ENCODE measurements at places on chromosomes 13 and 19.

DNA sequence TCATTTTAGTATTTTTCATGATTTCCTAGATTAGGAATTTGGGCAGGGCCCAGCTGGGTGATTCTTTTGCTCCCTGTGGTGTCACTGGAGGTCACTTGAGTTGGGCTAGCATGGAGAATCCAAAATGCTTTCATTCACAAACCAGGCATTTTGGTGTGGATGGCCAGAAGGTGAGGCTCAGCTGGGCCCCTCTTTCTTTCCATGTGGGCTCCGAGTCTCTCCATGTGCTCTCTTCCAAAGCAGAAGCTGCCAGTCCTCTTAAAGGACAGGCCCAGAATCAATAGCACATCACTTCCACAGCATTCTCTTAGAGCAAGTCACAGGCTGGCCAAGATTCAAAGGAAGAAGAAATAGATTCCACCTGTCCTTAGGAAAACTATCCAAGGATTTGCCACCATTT is 21.8 kb upstream of the IGLON5 start:
- DNase-seq = no peak

DNA sequence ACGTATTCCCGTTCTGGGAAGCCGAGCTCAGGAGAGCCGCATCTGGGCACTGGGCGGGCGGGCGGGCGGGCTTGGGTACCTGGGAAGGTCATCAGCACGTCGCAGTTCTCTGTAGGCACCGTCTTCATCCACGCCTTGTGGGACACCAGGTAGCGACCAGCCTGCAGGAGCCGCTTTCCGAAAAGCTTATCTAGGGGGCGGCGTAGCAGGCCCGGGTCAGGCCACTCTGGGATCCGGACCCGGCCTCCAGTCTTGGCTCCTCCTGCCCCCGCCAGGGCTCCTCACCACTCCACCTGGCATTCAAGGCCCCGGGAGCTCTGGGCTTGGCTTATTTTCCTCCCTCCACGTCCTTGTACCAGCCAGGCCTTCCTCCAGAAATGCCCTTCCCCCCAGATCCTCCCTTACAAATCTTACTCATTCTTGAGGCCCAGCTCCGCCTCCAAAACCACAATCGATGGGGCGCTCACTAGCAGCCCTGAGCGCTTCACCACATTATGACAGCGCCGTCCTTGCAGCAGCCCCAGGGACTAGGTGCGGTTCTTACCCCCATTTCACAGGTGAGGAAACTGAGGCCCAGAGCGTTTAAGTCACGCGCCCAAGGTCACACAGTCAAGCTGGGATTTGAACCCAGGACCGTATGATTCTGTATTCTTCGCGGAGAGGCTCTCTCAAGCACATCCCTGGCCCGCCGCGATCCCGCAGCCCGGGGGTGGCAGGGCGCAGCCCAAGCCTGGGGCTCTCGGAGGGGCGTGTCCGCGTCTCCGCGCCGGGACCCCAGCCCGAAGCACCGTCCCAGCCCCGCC is 843 bp downstream of the ANO8 start:
- DNase-seq = no peak

GRCh38 chr13:30722361-30722760 is 13.0 kb upstream of the ALOX5AP start:
- DNase-seq = no peak

DNA sequence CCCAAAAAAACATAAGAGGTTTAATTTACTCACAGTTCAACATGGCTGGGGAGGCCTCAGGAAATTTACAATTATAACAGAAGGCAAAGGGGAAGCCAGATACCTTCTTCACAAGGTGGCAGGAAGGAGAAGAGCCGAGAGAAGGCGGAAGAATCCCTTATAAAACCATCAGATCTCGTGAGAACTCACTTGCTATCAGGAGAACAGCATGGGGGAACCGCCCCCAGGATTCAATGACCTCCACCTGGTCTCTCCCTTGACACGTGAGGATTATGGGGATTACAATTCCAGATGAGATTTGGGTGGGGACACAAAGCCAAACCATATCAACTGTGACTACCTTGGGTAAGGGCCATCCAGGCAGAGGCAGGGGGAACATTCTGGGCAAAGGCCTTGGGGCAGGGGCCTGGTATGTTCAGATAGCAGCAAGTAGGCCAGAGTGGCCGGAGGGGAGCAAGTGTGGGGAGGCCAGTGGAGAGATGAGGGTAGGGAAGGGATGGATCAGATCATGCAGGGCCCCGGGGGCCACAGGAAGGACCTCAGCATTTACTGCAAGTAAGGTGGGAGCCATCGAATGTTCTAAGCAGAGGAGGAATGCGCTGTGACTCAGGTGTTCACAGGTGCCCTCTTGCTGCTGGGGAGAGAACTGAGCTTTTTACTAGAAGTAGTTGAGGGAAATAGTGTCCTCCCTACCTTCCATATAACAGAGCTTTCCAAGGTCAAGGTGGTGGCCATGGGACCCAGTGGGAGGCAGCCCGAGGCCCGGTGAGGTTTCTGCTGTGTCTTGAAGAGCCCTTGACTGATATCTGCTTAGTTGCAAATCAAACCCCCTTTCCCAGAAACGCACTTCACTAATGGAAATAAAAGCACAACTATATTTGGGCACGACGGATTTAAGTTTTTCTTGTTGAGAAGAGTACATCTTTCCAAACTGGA is 18.0 kb downstream of the RAB3D start:
- DNase-seq = no peak

- no peak for DNase-seq
Observed at GRCh38 chr19:13526552-13526951, 20.3 kb upstream of the CACNA1A start.

GRCh38 chr13:75073786-75074185 is 408.2 kb downstream of the TBC1D4 start:
- DNase-seq = no peak

DNA sequence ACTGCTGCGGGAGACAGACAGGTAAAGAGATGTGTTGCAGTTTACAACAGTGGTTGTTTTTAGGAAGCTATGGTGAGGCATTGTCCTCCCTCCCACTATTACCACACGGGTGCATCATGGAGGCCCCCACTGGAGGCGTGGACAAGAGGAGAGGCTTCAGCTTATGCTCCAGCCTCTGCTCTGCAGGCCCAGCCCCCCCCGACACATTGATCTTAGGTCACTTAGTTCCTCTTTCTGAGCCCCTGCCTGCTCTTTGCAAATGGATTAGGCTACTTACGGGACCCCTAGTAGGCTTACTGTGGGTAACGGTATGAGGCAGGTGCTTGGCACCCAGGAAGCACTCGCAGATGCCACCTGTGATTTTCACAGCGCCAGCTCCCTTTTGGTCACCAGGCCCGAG is 123.9 kb downstream of the SLC7A1 start:
- DNase-seq = no peak

DNA sequence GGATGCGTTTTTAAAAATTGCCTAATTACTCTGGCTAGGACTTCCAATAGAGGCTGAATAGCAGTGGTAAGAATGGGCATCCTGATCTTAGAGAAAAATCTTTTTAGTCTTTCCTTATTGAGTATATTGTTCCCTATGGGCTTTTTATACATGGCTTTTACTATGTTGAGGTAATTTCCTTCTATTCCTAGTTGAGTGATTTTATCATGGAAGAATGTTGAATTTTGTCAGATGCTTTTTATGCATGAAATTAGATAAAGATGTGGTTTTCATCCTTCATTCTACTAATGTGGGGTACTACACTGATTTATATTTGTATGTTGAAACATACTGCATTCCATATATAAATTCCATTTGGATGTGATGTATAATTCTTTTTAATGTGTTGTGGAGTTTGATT is 2673.8 kb downstream of the PCDH9 start:
- DNase-seq = no peak

GRCh38 chr13:37618554-37618953 is 20.0 kb upstream of the POSTN start:
- DNase-seq = no peak

- no peak for DNase-seq
Observed at GRCh38 chr13:95228130-95228529, 73.1 kb downstream of the ABCC4 start.

DNA sequence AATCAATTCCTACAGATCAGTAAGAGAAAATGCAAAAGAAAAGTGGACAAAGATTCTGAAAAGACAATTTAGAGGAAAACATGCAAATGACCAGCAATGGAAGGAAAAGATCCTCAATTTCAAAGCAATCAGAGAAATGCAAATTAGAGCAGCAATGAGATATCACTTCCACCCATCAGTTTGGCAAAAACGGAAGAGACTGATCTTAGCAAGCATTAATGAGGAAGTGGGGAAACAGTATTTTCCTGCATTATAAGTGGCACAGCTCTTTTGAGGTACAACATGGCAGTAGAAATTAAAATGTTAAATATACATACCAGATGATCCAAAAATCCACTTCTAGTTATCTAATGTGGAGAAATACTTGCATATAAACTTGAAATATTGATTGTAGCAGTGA is 69.1 kb upstream of the SLC7A1 start:
- no peak for DNase-seq

DNA sequence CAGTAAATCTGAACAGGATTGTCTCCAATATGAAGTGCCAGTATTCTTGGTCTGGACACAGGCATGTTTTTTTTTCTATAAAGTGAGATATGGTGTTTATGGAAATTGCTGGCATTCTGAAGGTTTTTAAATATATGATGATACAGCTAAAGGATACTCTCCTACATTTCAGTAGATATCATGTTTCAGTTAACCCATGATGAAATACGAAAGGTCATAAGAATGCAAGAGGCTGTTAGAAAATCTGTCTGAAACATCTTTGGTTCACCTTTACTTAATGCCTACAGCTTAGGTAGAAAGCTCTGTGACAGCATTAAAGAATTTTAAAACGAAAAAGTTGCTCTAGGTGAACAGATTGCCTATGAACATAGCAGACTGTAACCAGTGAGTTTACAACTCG is 9.1 kb downstream of the FRY start:
- no peak for DNase-seq

GRCh38 chr19:33653684-33654083 is 31.9 kb downstream of the CHST8 start:
- DNase-seq = no peak

GRCh38 chr19:34323433-34324204 is 41.4 kb upstream of the GPI start:
- DNase-seq = no peak

DNA sequence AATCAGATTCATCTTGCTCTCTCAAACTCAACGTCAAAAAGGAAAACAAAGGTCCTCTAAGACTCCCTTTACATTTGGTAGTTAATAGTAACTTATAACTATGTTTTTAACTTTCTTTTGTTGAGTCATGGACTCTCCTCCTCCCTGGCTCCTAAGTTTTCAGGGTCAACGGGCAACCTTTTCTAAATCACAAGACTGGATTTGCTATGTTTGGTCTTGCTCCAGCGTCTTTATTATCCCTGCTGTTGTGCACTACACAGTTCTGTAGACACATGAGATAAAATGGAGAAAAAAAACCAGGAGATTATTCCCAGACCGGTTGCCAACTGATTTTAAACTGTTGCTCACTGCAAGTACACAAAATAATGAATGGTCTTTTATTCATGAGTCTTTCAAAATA is 1.9 kb upstream of the ITM2B start:
- DNase-seq = no peak

DNA sequence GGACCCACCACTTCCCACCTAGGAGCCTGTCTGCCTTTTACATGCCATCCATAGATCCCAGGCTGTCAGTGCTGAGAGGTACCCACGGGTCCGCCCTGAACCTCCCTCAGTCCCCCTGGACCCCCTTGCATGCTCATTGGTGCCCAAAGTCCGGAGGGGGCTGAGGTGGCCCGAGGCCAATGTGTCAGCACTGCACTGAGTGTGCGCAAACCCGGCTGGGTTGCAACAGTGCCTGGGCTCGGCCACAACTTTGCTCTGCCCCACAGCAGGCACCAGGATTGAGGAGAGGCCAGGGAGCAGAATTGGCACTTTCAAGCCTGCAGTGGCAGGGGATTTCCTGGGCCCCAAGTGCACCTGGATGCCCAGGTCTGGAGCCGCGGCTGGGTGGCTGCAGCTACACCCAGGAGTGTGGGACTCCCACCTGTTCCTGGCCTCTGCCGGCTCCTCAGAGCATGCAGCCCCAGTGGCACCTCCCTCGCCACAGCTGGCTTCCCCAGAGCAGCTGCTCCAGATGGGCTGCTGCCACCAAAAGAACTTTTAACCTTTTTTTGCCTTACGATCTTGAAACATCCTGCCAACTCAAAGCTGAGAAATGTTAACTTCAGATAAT is 837.0 kb downstream of the SLITRK6 start:
- no peak for DNase-seq

GRCh38 chr19:4547303-4548237 is 7.7 kb upstream of the LRG1 start:
- no peak for DNase-seq

DNA sequence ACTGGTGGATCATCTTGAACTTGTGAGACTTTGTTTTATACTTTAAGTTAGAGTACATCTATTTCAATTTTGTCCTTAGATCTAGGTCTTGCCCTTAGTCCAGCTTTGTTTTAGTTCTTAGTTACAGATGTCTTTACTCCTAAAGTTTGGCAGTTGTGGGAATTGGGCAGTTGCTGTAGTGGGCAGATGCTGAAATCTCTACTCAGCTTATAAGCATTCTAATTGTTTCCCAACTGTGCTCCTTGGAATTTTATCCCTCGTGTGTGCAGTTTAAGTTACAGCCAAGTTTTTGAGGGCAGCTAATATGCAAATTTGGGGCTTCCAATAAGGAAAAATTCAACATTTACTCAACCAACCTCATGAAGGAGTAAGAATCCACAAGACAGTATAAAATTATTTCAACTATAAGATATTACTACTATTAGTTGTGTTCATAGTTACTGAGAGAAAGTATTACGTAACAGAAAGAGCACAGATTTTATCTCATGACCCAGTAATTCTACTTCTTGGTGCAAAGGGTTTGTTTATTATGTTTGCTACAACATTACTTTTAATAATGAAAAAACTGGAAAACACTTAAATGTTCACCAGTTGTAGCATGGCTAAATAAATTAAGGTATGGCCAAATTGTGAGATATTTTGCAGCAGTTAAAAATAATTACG is 32.9 kb downstream of the CCDC122 start:
- DNase-seq = no peak

DNA sequence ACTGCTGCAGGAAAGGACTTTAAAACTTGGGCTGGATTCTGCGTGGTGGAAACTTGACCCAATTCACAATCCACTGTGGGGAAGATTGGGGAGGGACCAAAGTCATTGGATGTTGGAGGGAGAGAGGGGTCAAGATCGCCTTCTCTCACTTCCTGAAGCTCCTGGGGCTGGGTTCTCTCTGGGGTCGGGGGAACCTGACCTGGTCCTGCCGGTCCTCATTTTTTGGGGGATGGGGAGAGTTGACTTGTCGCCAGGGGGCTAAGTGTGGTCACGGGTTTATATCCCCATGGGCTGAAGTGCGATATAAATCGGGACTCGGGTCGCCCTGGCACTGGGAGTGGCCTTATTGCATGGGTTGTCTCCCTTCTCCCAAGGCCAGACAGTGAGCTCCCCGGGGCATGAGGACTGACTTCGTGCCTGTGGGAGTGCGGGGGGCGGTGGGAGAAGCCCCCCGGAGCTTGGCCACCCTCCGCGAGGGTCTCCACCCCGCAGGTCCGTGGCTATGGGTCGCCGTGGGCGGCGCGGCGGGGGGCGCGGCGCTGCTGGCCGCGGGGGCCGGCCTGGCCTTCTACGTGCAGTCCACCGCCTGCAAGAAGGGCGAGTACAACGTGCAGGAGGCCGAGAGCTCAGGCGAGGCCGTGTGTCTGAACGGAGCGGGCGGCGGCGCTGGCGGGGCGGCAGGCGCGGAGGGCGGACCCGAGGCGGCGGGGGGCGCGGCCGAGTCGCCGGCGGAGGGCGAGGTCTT is 6.3 kb downstream of the ICAM5 start:
- no peak for DNase-seq
